ENCODE measurements at places on chromosomes 5 and 9.
A peak's percentile ranks its signal among the peaks of the same experiment; 100 is the strongest.

- no peaks in the 10 kb centered on the region for H3K4me1 ChIP-seq
- no peaks in the 10 kb centered on the region for H3K36me3 ChIP-seq
- H3K27ac ChIP-seq: no peak overlapping the region
Observed at GRCh38 chr5:82985763-82986162, 91.4 kb downstream of the TMEM167A start.

- H3K36me3 ChIP-seq: no peaks in the 10 kb centered on the region
- peak within 1 kb of the TSS; percentile 22 for H3K4me3 ChIP-seq
- H3K27ac ChIP-seq: peak within 1 kb of the TSS; percentile 15
- peak; percentile 70 for DNase-seq
Observed at GRCh38 chr5:134113902-134114875, at the start of gene TCF7. TSS of gene TCF7 (plus strand) at chr5:134114681. CDS start at chr5:134114907, 226 bp downstream.

DNA sequence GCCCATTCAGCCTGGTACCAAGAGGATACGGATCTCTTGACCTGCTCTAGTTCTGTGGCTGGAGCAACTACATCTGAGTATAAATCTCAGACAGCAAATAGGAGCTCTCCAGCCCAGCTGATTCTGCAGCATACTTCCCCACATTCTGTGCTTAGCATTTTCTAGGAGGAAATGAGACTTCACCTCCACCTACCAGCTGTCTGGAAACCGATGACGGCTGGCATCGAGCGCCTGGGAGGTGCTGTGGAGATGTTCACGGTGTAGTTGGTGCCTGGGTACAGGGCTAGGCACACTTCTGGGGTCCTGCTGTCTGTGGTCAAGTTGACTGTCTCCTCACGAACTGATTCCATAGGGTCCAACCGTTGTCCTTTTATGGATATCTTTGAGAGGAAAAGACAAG lies 63.6 kb downstream of the SUSD1 start:
- no peaks in the 10 kb centered on the region for H3K27me3 ChIP-seq
- H3K4me3 ChIP-seq: no peak overlapping the region
- no peak for DNase-seq
- H3K36me3 ChIP-seq: no peaks in the 10 kb centered on the region
- H3K4me1 ChIP-seq: no peaks in the 10 kb centered on the region

GRCh38 chr5:75546830-75547229 lies 35.1 kb downstream of the POLK start:
- no peaks in the 10 kb centered on the region for H3K4me1 ChIP-seq
- no peak for DNase-seq
- no peak overlapping the region for H3K27ac ChIP-seq
- no peaks in the 10 kb centered on the region for H3K36me3 ChIP-seq

- H3K4me1 ChIP-seq: no peaks in the 10 kb centered on the region
- H3K36me3 ChIP-seq: no peaks in the 10 kb centered on the region
- H3K27me3 ChIP-seq: no peaks in the 10 kb centered on the region
- no peak for DNase-seq
- H3K27ac ChIP-seq: no peak overlapping the region
Observed at GRCh38 chr9:114806526-114806900, 674 bp upstream of the TNFSF15 start.

DNA sequence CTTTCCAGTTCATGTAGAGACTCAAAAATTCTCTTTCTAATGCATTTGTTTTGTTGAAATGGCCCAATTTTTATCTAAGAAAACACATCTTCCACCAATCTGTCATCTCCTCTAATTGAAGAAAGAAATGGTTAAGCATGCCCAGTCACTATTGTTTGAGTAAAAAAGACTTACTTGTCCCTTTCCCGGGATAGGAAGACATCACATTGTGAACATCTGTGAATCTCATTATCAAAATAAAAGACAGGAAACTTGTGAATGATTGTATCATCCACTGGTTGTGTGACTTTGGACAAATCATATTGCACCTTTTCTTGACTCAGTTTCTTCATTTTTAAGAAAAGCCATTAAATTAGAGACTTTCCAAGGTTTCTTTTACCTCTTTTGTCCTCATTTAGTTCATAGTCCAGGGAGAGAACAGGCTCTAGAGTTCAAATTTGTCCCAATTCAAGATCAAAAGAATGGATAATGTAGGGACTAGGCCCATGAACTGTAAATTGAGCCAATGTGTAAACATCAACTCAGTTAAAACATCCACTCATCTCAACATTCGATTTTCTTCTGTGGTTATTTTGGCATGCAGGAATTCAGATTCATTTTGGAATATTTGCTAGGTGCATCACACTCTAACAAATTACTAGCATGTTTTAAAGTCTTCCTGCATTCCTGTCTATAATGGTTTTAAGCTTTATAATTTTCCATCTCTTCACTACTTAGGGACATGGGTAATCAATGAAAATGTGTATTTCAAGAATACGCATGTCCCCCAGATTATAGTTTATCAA lies 838.0 kb upstream of the WWC1 start:
- no peaks in the 10 kb centered on the region for H3K4me1 ChIP-seq
- H3K4me3 ChIP-seq: no peak overlapping the region
- no peak for DNase-seq
- no peak overlapping the region for H3K27ac ChIP-seq
- H3K27me3 ChIP-seq: no peaks in the 10 kb centered on the region

GRCh38 chr5:135450336-135450735 lies 1.8 kb downstream of the TIFAB start:
- H3K4me3 ChIP-seq: no peak overlapping the region
- no peak for DNase-seq
- no peaks in the 10 kb centered on the region for H3K4me1 ChIP-seq
- no peak overlapping the region for H3K27ac ChIP-seq
- H3K27me3 ChIP-seq: no peaks in the 10 kb centered on the region
- H3K36me3 ChIP-seq: no peaks in the 10 kb centered on the region

- H3K27ac ChIP-seq: no peak overlapping the region
- H3K4me1 ChIP-seq: no peaks in the 10 kb centered on the region
- no peaks in the 10 kb centered on the region for H3K36me3 ChIP-seq
- H3K27me3 ChIP-seq: no peaks in the 10 kb centered on the region
- H3K4me3 ChIP-seq: no peak overlapping the region
Observed at GRCh38 chr9:2781336-2781735, 62.6 kb downstream of the PUM3 start.

DNA sequence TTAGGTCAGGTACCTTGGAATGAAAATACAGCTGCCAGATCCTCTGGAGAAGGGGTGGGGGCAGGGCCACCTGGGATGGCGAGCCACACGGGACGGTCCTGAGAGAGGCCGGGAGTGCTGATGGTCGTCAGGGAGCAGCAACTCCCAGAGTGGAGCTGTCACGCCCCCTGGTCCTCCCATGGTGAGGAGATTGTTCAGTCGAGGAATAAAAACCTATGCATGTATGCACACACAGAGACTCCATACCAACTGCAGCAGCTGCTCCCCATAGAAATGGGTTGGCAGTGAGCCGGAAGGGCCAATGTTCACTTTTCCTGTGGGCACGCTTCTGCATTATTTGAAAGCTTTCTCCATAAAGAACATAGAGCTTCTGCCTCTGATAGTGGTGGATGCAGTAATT lies 45.2 kb upstream of the SEMA4D start:
- no peaks in the 10 kb centered on the region for H3K4me1 ChIP-seq
- no peaks in the 10 kb centered on the region for H3K27me3 ChIP-seq
- DNase-seq: no peak
- H3K4me3 ChIP-seq: no peak overlapping the region

DNA sequence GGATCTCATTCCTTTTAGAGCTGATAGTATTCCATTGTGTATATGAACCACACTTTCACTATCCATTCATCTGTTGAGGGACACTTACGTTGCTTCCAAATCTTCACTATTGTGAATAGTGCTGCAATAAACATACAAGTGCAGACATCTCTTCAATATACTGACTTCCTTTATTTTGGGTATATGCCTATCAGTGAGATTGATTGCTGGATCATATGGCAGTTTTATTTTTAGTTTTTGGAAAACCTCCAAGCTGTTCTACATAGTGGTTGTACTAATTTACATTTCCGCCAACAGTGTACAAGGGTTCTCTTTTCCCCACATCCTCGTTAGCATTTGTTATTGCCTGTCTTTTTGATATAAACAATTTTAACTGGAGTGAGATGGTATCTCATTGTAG lies 33.8 kb upstream of the LECT2 start:
- H3K27me3 ChIP-seq: no peaks in the 10 kb centered on the region
- H3K27ac ChIP-seq: no peak overlapping the region
- no peaks in the 10 kb centered on the region for H3K36me3 ChIP-seq
- DNase-seq: no peak
- H3K4me1 ChIP-seq: peaks cover 9% of the 10 kb centered on the region

- H3K4me3 ChIP-seq: peak overlapping the region; percentile 63
- H3K27ac ChIP-seq: peak overlapping the region; percentile 100
- H3K27me3 ChIP-seq: no peaks in the 10 kb centered on the region
- DNase-seq: peak; percentile 69
- no peaks in the 10 kb centered on the region for H3K36me3 ChIP-seq
Observed at GRCh38 chr9:129497005-129497812, 123.7 kb downstream of the C9orf50 start.

Data from uterus (tissue), 4 donors.